CD4-positive, CD25-positive, alpha-beta regulatory T cell (primary cell): ENCODE measurements at places on chromosomes 3 and 15. TPM values are rescaled to one million over a fixed set of nuclear protein-coding genes. Genes with fewer than 3 reads are reported as not detected.

CSNK1G1 gene
- polyA plus RNA-seq = 14.5 TPM

LYZL4 gene
- not detected for polyA plus RNA-seq

CKMT1A gene
- polyA plus RNA-seq = not detected

CCDC54 gene
- polyA plus RNA-seq = not detected

AHSG gene
- polyA plus RNA-seq = not detected

MINAR1 gene
- not detected for polyA plus RNA-seq

AGTR1 gene
- polyA plus RNA-seq = not detected

KLHDC8B gene
- polyA plus RNA-seq = 0.32 TPM

STRIT1 gene
- polyA plus RNA-seq = not detected

IQCF6 gene
- polyA plus RNA-seq = not detected

ACSBG1 gene
- not detected for polyA plus RNA-seq

GUCA1C gene
- not detected for polyA plus RNA-seq

ZNF620 gene
- 4.5 TPM for polyA plus RNA-seq

PXK gene
- polyA plus RNA-seq = 31.9 TPM

MGLL gene
- not detected for polyA plus RNA-seq

RTP1 gene
- polyA plus RNA-seq = not detected

DUOXA1 gene
- polyA plus RNA-seq = not detected

SPINK8 gene
- not detected for polyA plus RNA-seq

MASP1 gene
- not detected for polyA plus RNA-seq

UBL7 gene
- polyA plus RNA-seq = 123 TPM

HES1 gene
- polyA plus RNA-seq = not detected

GPR62 gene
- polyA plus RNA-seq = not detected

MESP1 gene
- polyA plus RNA-seq = 0.32 TPM

NPAP1 gene
- polyA plus RNA-seq = not detected

PAQR5 gene
- not detected for polyA plus RNA-seq

SLC49A4 gene
- polyA plus RNA-seq = 2.3 TPM

IGDCC3 gene
- not detected for polyA plus RNA-seq

GOLGA8J gene
- polyA plus RNA-seq = not detected

TM4SF1 gene
- polyA plus RNA-seq = not detected

LARP6 gene
- polyA plus RNA-seq = not detected

ALDH1A3 gene
- polyA plus RNA-seq = not detected

GP5 gene
- 1.5 TPM for polyA plus RNA-seq

TICRR gene
- 0.09 TPM for polyA plus RNA-seq

CFAP44 gene
- 0.71 TPM for polyA plus RNA-seq

PPARG gene
- not detected for polyA plus RNA-seq

PP2D1 gene
- 0.16 TPM for polyA plus RNA-seq

SPRED1 gene
- polyA plus RNA-seq = not detected

SETD5 gene
- polyA plus RNA-seq = 22.5 TPM

CPN2 gene
- not detected for polyA plus RNA-seq

LHFPL4 gene
- 0.13 TPM for polyA plus RNA-seq

CD86 gene
- polyA plus RNA-seq = 1.3 TPM

ZBTB47 gene
- polyA plus RNA-seq = not detected

NTRK3 gene
- polyA plus RNA-seq = not detected

MUC4 gene
- not detected for polyA plus RNA-seq

ANKDD1A gene
- polyA plus RNA-seq = 5.4 TPM

ZBED2 gene
- polyA plus RNA-seq = 0.15 TPM
